NCI-H460 (cell line): ENCODE measurements at places on chromosomes 16 and 17.

DNA sequence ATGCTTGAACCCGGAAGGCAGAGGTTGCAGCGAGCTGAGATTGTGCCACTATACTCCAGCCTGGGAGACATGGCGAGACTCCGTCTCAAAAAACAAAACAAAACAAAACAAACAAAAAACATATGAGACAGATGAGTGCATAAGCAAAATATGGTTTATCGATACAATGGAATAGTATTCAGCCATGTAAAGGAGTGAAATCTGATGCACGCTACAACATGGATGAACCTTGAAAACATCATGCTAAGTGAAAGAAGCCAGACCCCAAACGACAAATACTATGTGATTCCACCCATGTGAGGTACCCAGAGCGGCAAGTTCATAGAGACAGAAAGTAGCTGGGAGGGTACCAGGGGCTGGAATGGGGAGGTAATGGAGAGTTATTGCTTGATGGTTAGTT, 6.8 kb downstream of the PLCD3 start:
- no peak for DNase-seq

DNA sequence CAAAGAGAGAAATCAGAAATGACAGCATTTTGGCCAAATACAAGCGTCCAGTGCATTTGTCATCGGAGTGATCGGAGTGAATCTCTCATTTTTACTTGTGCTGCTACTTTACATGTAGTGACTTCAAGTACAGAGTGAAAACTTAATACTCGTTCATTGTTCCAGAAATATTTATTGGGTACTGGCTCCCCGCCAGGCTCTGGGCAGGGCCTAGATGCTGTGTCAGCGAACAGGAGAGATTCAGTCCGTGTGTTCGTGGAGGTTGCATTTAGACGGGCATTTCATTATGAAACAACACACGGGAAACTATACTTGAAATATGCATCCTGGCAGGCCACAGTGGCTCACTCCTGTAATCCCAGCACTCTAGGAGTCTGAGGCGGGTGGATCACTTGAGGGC, 727.2 kb upstream of the RBFOX1 start:
- no peak for DNase-seq

- DNase-seq: no peak
Observed at GRCh38 chr16:83901101-83901500, 2.2 kb downstream of the MLYCD start.

GRCh38 chr17:81680150-81680549, 3.4 kb downstream of the ARL16 start:
- no peak for DNase-seq

- DNase-seq: no peak
Observed at GRCh38 chr17:67315865-67316264, 50.5 kb downstream of the PSMD12 start.
